ENCODE measurements at places on chromosomes 2 and 18.

- DNase-seq, result no peak
Observed at GRCh38 chr2:210459880-210460279, 16.7 kb downstream of the LANCL1 start.

DNA sequence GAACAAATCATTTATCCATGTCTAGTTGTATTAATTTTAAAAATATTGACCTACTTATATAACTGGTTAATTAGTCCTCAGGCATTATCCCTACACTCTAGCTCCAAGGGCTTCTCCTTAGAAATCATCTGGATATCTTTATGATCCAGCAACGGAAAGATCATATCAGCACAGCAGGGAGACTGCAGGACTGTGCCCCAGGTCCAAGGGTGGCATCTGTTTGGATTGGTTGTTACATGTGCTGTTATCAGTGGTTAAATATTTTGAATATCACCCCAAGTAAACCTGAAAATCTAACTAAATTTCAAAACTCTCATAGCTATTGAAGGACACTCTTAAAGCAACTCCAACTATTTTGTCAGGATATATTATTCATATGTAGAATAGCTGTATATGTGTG lies 556.2 kb upstream of the ZEB2 start:
- no peak for DNase-seq

DNA sequence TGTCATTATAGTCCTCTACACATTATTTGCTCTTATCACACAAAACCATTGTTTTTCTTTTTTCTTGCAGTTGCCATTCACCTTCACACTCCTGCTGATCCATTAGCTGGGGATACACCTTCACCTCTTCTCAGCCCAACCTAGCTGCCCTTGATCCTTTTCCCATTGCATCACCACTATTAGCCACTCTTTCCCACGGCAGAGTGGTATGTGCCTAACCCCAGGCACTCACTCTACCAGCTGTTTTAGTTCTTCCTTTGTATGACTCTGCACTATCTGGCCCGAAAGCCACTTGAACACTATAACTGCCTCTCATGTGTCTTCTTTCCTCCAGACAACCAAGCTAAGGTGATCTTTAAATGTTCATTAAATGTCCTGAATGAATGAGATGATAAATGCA lies 145.4 kb upstream of the PIK3C3 start:
- DNase-seq, result no peak

DNA sequence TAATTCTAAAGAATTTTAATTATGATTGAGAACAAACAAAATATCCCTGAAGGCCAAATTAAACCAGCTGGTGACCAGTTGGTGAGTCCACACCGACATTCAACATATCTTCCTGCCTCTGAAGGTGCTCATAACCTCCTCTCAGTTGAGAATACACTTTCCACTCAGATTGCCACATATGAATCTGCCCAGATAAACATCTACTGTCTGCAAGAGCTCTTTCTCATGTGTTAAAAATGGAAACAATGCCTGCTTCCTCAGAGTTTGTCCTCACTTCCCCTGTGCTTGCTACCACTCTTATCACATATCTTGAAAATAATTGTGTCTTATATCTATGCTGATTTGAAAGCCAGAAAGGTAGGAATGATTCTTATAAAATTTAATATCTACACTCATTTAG lies 177.7 kb upstream of the GULP1 start:
- DNase-seq, result no peak

DNA sequence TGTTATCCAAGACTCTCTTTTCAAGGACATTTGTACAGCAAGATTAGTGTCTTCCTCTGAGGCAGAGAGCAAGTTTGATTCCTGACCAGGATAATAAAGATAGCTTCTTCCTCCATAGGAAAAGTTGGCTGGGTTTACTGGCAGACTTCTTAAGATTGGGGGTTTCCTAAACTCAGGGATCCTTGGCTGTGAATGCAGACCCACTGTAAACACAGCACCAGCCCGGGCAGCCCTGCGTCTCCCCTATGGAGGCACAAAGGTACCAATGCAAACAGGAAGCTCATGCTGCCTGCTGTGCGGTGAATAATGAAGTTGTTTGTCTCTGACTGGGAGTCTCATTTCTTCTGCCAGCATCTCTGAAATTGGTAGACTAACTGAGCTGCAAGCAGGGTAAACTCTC lies 96.2 kb upstream of the ARHGAP28 start:
- no peak for DNase-seq

DNA sequence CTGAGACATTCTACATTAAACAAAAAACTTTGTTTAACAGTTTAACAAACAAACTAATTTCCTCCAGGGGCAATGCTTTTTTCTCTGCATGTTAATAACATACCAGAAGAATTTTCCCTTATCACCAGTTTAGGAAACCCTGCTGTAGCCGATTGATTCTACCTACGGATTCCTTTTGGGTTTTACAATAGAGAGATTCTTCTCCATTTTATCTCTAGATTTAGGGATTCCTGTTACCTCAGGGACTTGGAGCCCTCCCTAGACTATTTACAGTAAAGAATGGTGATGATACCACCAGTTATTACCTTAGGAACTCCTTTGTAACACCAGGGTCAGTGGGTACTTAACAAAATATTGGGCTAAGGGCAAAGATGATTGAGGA lies 5.3 kb upstream of the ERICH2 start:
- no peak for DNase-seq

DNA sequence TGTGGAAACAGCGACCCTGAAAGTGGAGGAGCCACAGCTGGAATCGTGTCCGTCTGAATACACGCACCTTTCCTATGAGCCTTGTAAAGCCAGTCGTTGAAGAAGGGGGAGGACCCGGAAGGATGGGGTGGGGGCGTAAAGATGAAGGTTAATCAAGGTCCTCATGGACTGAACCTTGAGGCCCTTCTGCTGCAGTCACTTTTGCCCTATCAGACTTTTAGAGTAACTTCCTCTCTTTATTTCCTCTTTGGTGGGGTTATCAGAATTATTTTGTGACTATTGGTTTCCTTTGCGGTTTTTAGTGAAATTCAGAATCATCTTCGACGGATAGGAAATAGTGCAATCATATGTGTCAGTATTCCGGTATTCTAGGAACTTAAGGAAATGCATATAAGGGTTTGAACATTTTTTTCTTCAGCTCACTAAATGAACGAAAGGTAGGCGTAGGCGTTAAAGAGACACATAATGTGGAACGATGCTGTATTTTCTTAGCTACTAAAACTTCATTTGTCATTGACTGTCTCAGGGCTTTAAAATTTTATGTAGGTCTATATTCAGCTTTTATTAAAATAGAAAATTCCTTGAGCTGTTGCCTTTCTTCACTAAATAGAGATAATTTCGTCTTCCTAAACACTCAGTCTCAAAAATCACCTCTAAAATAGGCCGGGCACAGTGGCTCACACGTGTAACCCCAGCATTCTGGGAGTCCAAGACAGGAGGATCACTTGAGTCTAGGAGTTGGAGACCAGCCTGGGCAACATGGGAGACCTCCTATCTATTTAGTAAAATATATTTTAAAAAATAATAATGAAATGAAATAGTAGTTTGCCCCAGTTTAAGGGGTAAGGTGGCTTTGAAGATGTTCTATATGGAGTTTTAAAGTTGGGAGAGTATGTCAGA lies 1.4 kb upstream of the YES1 start:
- no peak for DNase-seq

GRCh38 chr2:26168785-26169184 lies 4.1 kb upstream of the GAREM2 start:
- DNase-seq, result no peak

DNA sequence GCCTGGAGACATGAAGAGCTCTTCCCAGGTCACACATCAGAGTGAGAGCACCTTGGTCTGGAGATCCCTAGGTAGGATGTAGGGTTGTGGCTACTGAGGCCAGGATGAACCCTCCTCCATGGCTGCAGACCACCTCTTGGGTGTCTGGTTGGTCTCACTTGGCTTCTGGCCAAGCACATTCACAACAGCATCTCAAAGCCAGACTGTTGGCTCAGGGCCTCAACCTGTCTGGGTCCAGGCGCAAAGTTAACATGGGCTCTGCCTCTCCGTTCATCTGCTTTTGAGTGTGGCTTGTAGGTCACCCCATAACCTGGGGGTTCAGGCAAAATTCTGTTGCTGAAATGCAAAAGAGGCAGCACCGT lies 40.1 kb downstream of the RHOB start:
- no peak for DNase-seq

DNA sequence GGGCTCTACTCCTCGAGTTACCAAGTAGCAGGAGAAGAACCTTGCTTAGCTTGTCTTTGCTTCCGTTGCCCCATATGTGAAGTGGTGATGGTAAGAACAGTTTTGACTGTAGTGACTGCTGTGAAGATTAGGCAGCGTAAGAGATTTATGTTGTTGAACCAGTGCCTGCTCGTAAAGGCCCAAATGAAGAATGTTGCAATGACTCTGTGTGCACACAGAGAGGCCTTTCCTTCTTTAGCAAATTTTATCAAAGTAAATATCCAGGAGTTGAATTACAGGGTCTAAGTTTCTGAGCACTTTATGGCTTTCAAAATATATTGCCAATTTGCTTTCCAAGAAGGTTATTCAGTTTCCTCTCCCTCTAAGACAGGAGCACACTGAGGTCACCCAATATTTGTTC lies 14.5 kb downstream of the NTSR2 start:
- DNase-seq, result no peak

DNA sequence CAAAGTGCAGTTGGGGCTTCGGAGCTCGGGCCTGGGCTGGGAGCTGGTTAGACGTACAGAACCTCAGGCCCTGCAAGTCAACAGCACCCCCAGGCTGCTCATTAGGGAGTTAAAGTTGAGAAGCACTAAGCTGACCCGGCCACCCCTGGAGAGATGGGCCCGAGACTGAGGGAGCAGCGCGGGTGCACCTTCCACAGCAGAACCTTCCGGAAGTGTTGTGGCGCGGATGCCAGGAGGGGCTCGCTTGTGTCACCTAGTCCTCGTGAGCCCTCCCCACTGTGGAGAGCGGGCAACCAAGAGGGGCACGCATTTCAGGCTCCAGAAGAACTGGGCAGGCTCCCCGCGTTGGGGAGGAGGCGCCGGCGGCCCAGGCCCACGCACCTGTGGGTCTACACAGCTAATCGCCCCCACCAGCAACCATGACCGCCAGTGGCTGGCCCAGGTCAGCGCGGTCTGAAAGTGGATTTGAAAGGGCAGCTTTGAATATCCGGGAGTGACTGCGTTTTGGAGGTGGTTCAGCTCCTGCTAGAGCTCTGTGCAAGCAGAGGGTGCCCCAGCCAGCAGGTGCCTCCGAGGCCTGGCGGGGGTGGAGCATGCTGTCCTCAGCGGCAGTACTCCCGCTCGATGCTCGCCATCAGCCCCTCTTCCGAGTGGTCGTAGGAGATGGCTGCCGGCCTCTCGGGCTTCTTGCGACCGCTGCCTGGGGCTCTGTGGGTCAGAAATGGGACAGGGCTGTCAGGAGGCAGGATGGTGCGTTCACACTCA lies 15.1 kb downstream of the KLF11 start:
- no peak for DNase-seq

DNA sequence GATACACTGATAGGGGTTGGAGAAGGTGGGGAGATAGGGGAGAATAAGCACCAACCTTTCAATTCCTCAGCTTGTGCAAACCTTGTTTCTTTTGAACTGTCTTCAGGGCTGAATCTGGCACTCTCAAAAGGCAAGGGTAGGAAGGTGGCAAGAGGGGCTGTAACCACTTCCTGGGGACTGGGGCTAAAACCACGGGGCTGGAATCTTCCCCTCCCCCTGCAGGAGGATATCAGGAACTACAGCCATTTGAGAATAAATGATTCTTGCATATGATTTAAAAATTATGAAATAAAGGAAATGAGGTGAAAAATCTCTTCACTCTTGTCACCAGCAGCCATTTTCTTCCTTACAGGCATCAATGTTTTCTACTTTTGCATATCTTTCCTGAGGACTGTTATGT lies 50.8 kb downstream of the ATOH8 start:
- no peak for DNase-seq

- DNase-seq, result no peak
Observed at GRCh38 chr2:213159768-213160167, 8.4 kb upstream of the IKZF2 start.

- no peak for DNase-seq
Observed at GRCh38 chr2:56287974-56288373, 104.2 kb downstream of the CCDC85A start.

DNA sequence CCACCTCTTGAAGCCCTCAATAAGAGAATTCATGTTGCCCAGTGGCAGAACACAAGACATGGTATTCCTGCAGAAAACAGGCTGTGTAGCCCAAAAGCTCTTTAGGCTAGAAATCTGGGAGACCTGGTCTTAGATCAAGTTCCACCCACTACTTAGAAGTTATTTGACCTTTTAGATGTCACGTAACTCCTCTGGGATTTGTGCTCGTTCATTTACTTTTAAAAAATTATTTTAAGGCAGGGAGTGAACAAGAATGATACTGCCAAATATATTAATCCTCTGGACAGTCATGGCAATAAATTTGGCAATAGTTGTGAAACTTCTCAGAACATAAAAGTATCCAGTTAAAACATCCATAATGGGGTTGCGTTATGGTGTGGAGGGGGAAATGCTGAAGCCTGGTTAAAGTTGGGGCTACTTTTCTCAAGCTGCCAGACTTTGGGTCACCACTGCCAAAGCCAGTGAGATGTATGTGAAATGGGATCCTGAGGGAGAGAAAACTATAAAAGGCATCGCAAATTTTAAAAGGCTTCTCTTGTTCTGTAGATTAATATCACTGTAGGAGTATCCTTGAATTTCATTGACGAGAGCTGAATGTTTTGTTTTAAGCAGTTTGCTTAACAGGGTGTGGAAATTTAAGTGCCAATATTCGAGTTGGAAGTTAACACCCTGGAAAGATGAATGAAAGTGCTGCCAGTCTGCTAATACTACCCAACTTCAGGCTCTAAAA lies 15.8 kb downstream of the DAPL1 start:
- no peak for DNase-seq

DNA sequence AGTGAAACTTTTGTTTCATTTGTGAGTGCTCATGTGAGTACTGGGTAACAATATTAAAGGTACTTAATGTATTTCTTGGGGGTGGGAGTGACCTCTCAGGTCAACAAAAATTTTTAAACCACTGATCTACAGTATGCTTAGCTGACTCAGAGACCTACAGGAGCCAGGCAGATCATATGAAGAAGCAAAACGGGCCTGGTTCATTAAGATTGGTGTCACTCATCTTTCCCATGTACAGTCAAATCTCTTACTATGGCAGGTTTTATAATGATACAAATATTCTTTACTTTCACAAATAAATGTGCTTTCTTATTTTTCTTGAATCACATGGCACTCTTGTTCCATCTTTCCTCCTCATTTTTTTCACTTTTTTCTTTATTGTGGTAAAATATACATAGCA lies 7.7 kb upstream of the TMSB10 start:
- DNase-seq, result no peak

DNA sequence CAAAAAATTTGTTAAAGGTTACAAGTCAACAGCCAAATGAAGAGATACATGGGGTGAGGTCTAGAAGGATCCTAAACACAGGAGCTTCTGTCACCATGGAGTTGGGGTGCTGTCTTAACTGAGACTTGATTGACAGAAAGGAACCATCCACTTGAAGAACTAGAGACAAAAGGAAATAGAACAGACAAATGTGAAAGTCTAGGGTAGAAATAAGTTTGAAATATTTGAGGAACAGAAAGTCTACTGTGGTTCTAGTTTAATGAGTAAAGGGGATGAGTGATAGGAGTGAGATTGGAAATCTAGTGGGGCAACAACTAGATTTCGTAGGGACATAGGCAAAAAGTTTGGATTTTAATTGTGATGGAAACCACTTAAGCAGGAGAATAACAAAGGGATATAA lies 18.7 kb downstream of the RBBP8 start:
- DNase-seq, result no peak

Data from activated T-cell treated with anti-CD3 and anti-CD28 coated beads, Interleukin-2, amount 50 U/mL, for 1 hour (primary cell).